ENCODE measurements at places on chromosomes 2 and 18.

DNA sequence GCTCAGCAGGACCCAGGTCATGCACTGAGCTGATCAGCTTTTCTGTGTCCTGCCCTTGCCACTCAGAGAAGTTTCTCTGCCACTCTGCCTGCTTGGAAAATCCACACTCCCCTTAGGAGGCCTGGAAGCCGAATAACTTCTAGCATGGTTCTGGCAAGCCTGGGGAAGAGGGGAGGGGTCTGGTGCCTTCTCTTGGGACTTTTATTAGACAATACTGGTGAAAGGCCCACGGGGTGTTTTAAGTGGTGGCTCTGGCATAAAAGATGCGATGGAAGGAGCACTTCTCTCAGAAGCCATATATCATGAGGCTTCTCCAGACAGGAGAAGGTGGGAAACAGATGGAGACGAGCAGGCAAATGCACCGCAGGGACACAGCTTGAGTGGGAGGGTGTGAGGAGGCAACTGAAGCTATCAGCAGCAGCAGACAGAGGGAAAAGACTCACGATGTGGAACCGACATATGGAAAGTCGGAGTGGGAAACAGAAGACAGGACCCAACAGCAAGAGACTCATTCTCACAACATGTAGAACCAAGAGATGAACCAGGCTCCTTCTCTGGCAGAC is 141.8 kb upstream of the CTNNA2 start:
- no peak for DNase-seq

DNA sequence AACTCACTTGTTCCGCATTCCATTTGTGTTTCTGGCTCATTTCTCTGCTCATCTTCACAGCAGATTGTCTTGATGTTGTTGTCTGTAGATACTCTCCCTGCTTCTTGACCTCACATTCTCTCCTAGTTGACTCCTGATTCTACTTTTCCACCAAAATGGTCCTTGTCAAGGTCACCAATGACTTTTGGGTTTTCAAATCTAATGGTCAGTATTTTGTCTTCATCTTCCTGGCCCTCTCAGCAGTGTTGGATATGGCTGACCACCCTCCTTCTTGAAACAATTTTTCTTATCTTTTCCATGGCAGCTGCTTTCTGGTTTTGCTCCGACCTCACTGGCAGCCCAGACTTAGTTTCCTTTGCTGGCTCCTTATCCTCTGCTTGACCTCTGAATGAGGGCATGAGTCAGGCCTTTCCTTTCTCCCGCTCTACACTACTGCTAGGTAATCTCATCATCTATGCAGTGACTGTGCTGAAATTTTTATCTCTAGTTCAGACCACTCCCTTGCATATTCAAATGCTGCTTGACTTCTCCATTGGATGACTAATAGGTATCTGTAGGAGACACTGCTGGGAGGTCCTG is 386.6 kb upstream of the SPRED2 start:
- DNase-seq: no peak

DNA sequence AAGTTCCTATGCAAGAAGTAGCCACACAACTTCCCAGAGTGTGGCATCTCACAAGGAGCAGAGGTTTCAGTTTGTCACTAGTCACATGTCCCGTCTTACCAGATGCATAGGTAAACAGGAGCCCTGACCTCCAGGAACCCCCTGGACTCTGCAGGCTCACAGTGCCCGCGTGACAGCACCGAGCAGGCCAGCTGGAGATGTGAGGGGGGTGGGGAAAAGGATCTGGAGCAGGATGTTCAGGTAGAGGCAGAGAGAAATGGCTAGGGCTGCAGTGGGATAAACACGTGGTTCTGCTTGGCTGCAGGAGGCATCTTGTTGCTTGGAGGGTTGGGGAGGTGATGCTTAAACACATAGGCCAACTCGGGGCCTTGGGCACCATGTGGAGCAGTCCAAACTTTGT is 54.2 kb downstream of the IMPA2 start:
- DNase-seq: no peak

- DNase-seq: no peak
These were observed 786 bp upstream of the TMEM200C start for GRCh38 chr18:5895876-5896740.
